Karpas-422 (cell line): ENCODE measurements at places on chromosomes 2 and 18.
A peak's percentile ranks its signal among the peaks of the same experiment; 100 is the strongest.

GRCh38 chr2:189569295-189569910 is 11.2 kb downstream of the SLC40A1 start:
- H3K36me3 ChIP-seq, result no peaks in the 10 kb centered on the region
- H3K4me1 ChIP-seq, result no peaks in the 10 kb centered on the region
- H3K27ac ChIP-seq, result no peak overlapping the region
- no peak overlapping the region for H3K4me3 ChIP-seq
- DNase-seq, result no peak

DNA sequence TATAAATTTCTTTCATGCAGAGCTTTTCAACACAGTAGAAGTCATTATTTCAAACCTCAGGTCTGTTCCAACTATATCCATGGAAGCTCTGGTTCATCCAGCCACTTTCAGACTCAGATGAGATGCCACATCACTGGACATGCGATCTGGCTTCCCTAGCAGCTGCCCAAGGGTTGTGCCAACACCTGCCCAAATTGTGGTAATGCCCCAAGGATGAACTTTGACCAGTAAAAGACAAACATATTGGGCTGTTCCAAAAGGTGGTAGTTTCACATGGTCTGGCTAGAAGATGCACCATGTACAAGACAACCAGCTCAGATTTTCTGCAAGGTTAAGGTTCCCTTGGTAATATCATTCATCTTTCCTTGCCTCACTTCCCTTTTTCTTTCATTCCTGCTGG is 101.9 kb downstream of the THADA start:
- no peak overlapping the region for H3K27ac ChIP-seq
- H3K4me3 ChIP-seq, result no peak overlapping the region
- no peak for DNase-seq
- no peaks in the 10 kb centered on the region for H3K36me3 ChIP-seq
- no peaks in the 10 kb centered on the region for H3K27me3 ChIP-seq

DNA sequence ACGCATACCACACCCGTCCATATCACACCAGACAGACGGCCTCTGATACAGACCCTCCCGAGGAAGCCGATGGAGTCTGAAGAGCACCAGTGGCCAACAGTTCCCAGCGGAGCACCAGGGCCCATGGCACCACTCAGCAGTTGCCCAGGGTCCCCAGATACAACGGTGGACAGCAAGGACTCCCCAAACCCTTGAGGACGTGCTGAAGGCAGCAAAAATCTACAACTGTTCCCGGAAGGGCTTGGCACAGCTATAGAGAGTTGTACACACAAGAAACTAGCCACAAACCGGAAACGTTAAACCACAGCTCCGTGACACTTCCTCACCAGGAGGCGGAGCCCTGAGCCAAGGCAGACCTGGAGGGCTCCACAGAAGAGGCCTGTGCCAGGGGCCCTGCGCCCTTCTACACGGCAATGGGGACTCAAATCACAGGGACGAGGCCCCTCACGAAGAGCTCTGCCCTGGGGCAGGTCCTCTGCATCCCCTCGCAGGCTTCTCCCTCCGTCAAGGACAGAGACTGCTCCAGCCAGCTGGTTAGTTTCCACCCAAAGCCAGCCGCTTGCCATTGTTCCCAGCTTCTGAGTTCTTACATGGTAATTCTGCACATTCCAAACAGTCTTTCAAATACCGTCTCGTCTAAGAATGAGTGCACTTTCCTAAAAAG is 133.4 kb downstream of the HDAC4 start:
- H3K27ac ChIP-seq, result no peak overlapping the region
- peaks cover 21% of the 10 kb centered on the region for H3K4me1 ChIP-seq
- peak; percentile 89 for DNase-seq
- no peaks in the 10 kb centered on the region for H3K36me3 ChIP-seq
- H3K27me3 ChIP-seq, result no peaks in the 10 kb centered on the region

GRCh38 chr18:77700051-77700450 is 450.4 kb downstream of the GALR1 start:
- H3K36me3 ChIP-seq, result no peaks in the 10 kb centered on the region
- DNase-seq, result no peak
- H3K4me1 ChIP-seq, result no peaks in the 10 kb centered on the region
- no peaks in the 10 kb centered on the region for H3K27me3 ChIP-seq
- H3K27ac ChIP-seq, result no peak overlapping the region

- H3K27me3 ChIP-seq, result no peaks in the 10 kb centered on the region
- H3K4me3 ChIP-seq, result no peak overlapping the region
- no peak overlapping the region for H3K27ac ChIP-seq
- no peak for DNase-seq
- H3K4me1 ChIP-seq, result no peaks in the 10 kb centered on the region
- no peaks in the 10 kb centered on the region for H3K36me3 ChIP-seq
Measured at GRCh38 chr18:61856678-61857077, 36.1 kb downstream of the RNF152 start.

DNA sequence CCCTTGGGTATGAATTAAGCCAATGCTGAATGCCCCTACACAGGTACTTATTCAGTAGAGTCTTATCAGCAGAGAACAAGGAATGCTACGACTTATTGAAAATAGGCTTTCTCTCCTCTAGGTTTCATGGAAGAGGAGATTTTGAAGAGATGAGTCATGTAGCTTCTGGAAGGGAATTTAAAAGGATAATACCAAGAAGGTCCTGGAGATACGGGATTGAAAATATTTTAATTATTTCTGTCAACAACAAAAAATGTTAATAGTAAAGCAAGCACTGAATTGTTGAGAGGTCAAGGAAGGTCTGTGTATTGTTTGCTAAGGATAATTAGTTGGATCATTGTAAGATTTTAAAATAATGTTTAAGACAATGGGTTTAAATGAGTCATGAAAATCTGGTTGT is 293.0 kb upstream of the SPHKAP start:
- no peaks in the 10 kb centered on the region for H3K27me3 ChIP-seq
- no peak overlapping the region for H3K27ac ChIP-seq
- no peak for DNase-seq
- no peak overlapping the region for H3K4me3 ChIP-seq
- H3K36me3 ChIP-seq, result no peaks in the 10 kb centered on the region
- H3K4me1 ChIP-seq, result peaks cover 8% of the 10 kb centered on the region

DNA sequence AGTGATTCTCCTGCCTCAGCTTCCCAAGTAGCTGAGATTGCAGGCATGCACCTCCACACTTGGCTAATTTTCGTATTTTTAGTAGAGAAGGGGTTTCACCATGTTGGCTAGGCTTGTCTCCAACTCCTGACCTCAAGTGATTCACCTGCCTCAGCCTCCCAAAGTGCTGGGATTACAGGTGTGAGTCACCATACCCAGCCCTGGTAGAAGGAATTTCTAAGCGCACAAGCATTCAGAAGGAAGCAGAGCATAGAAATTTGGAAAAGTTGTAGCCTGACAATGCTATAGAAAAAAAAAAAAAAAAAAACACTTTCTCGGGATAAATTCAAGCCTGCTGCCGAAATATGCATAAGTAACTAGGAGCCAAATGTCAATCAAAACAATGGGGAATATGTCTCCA is 249.4 kb downstream of the GRB14 start:
- no peak for DNase-seq
- no peaks in the 10 kb centered on the region for H3K4me1 ChIP-seq
- no peaks in the 10 kb centered on the region for H3K27me3 ChIP-seq
- H3K36me3 ChIP-seq, result no peaks in the 10 kb centered on the region

DNA sequence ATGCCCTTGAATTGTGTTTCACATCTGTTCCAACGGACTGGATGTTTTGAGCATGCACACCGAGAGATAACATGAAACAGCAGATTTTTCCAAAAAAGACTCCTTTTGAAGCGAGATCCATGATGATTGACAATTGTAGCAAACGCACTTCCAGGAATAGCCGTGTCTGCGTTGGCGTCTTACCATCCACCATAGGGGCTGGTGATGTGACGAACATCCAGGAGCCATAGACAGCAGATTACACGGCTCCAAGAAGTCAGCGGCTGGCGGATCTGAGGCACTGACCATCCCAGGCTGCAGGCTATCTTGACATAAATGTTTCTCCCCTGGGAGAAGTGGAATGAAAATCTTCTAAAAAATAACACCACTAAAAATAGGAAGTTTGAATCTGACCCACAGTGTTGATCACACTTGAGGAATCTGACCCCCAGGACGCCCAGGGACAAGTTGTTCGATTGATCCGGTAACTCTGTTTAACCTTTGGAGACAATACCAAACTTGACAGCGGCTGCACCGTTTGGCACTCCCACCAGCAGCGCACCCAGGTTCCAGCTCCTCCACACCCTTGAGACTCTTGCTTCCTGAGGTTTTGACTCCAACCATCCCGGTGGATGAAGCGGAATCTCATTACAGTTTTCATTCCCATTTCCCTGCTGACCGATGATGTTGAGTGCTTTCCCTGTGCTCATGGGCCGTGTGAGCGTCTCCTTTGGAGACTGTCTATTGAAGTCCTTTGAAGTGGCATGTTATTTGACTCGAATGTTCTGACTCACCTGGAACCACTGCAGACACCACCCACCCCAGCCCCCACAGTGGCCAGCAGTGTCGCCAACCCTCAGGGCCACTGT is 140.0 kb upstream of the GPC1 start:
- H3K36me3 ChIP-seq, result no peaks in the 10 kb centered on the region
- DNase-seq, result no peak
- H3K27ac ChIP-seq, result no peak overlapping the region
- H3K4me3 ChIP-seq, result no peak overlapping the region

GRCh38 chr2:12076810-12077209 is 330.4 kb downstream of the LPIN1 start:
- H3K4me1 ChIP-seq, result peaks cover 62% of the 10 kb centered on the region
- no peaks in the 10 kb centered on the region for H3K36me3 ChIP-seq
- H3K4me3 ChIP-seq, result no peak overlapping the region
- DNase-seq, result no peak

DNA sequence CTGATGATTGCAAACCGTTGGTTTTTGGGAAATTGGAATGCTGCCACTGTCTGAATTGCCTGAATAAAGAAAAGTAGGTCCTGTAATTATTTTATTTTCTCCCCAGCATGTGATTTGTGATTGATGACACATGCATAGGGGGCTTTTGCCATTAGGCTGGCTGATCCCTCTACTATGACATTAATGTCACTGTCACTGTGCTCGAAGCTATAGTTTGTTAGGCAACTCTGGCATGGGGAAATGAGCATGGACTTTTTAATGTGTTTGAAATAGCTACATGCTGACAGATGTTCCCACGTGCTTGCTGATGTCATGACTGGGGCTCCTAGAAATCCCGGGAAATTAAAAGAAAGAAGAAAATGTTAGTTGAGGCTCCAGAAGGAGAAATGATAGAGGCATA is 99.1 kb downstream of the HRH4 start:
- H3K4me1 ChIP-seq, result no peaks in the 10 kb centered on the region
- no peak overlapping the region for H3K4me3 ChIP-seq
- H3K27ac ChIP-seq, result no peak overlapping the region
- no peaks in the 10 kb centered on the region for H3K27me3 ChIP-seq
- no peak for DNase-seq

- H3K27me3 ChIP-seq, result no peaks in the 10 kb centered on the region
- H3K4me3 ChIP-seq, result no peak overlapping the region
- H3K4me1 ChIP-seq, result no peaks in the 10 kb centered on the region
- H3K27ac ChIP-seq, result no peak overlapping the region
Measured at GRCh38 chr2:180604077-180604476, 376.3 kb upstream of the UBE2E3 start.

DNA sequence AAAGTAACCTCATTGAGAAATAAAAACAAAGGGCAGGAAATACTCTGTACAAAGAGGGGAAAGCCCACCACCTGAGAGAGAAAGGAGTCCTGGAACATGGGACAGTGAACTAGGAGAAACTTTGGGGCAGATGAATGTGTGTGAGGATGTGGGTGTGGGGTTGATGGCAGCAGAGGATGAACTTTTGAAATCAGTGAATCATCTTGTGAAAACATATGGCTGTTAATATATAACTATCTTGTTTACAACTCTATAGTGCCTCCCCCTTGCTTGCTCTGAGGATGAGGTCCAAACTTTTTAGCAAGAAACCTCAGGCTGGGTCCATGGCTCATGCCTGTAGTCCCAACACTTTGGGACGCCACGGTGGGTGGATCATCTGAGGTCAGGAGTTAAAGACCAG is 171.8 kb upstream of the LHCGR start:
- no peak overlapping the region for H3K27ac ChIP-seq
- H3K4me1 ChIP-seq, result no peaks in the 10 kb centered on the region
- no peaks in the 10 kb centered on the region for H3K27me3 ChIP-seq
- H3K36me3 ChIP-seq, result no peaks in the 10 kb centered on the region
- no peak overlapping the region for H3K4me3 ChIP-seq

- H3K36me3 ChIP-seq, result no peaks in the 10 kb centered on the region
- H3K4me3 ChIP-seq, result no peak overlapping the region
- H3K4me1 ChIP-seq, result peaks cover 29% of the 10 kb centered on the region
- no peak for DNase-seq
- H3K27me3 ChIP-seq, result no peaks in the 10 kb centered on the region
Measured at GRCh38 chr2:31204783-31205182, 12.5 kb downstream of the CAPN14 start.

- H3K36me3 ChIP-seq, result no peaks in the 10 kb centered on the region
- no peaks in the 10 kb centered on the region for H3K27me3 ChIP-seq
- no peaks in the 10 kb centered on the region for H3K4me1 ChIP-seq
- DNase-seq, result no peak
- H3K4me3 ChIP-seq, result no peak overlapping the region
Measured at GRCh38 chr2:133586978-133587377, 18.7 kb upstream of the NCKAP5 start.

DNA sequence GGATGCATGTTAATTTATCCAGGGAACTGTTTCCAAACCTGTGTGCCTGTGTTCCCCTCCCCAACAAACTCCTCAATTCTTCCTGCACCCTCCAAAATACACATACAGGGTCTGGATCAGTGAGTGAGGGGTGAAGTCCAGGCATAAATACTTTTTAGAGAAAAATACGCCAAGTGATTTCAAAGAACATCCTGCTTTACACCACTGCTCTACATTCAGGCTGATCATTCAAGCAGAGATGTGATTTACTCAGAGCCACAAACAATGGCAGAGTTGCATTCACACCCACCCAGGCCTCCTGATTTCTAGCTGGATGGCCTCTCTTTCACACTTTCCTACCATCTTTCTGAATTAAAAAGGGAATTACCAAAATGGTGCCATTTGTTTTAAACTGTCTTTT is 289.5 kb upstream of the SLC14A2 start:
- no peaks in the 10 kb centered on the region for H3K27me3 ChIP-seq
- H3K4me1 ChIP-seq, result peaks cover 30% of the 10 kb centered on the region
- H3K36me3 ChIP-seq, result no peaks in the 10 kb centered on the region
- H3K4me3 ChIP-seq, result no peak overlapping the region

DNA sequence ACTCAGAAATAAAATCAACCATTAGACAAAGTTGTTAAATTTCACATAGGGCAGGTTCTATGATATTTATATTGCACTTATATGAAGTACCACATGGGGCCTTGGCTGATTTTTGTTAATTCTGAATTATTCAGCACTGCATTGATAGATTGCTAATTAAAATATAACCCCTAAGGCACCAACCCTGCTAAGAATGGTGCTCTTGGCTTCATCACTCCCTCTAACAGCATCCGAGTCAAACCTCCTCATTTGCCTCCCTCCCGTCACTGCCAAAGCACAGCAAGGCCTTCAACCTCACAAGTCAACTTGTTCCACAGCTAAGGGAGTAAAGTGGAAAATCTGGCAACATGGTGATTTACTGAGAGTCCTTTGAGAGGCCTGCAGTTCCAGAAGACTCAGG is 27.0 kb downstream of the MYO5B start:
- DNase-seq, result no peak
- no peaks in the 10 kb centered on the region for H3K27me3 ChIP-seq
- no peak overlapping the region for H3K27ac ChIP-seq
- no peak overlapping the region for H3K4me3 ChIP-seq
- no peaks in the 10 kb centered on the region for H3K4me1 ChIP-seq
